ENCODE measurements at places on chromosomes 5 and 9.

- no peak for DNase-seq
Measured at GRCh38 chr5:31221001-31221400, 27.5 kb downstream of the CDH6 start.

DNA sequence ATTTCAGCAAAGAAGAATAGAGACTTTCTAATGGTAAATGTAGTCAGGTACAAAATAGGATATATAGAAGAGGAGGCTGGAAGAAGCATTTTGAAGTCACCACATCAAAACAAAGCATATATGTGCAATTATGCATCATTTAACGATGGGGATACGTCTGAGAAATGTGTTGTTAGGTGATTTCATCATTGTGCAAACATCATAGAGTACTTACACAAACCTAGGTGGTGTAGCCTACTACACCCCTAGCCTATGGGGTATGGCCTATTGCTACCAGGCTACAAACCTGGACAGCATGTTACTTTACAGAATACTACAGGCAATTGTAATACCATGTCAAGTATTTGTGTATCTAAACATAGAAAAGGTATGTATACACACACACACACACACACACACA lies 28.4 kb downstream of the ELP1 start:
- no peak for DNase-seq

- no peak for DNase-seq
Measured at GRCh38 chr5:42582723-42583122, 159.5 kb downstream of the GHR start.

GRCh38 chr9:19769213-19769612 lies 19.6 kb downstream of the SLC24A2 start:
- no peak for DNase-seq

GRCh38 chr5:174725261-174725990 lies 1.0 kb downstream of the MSX2 start:
- DNase-seq: no peak

GRCh38 chr9:125785248-125785751 lies 38.1 kb downstream of the PBX3 start:
- DNase-seq: no peak

- DNase-seq: no peak
Measured at GRCh38 chr9:696332-697323, 144.9 kb upstream of the DMRT1 start.

Data from mucosa of descending colon (tissue), 3 donors.